ENCODE measurements at places on chromosomes 4 and X.

DNA sequence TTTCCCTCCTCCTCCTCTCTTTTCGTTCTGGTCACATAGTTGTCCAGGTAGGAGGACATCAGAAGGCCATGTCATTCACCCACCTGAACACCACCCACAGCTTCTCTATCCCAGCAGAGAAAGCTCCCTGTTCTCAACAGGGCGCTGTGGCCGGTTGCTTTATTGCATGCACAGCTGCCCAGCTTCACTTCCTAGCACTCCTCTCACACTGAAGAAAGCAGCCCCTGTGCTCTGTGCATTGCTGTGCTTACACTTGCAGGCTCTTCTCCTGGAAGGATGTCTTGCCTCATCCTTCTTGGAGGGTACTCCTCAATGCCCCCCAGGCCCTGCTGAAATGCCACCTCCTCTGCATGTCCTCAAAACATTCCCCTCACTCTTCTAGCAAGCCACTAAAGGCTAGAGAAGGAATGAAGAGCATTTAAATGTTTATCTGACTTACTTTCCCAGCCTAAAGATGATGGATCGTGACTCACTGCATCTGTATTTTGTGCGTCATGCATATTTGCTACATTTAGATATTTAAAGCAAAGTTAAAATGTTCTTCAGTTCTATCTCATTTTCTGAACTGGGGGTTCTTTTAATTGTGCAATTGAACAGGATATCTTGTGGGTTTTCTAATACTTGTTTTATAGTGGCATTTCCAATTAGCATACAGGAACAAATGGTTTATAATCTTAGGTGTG lies 186.4 kb upstream of the PUDP start:
- DNase-seq, result no peak

- DNase-seq, result no peak
Observed at GRCh38 chrX:15349046-15349445, 13.7 kb upstream of the PIGA start.

- peak; percentile 71 for DNase-seq
Observed at GRCh38 chr4:40909363-40909876, 159.7 kb downstream of the NSUN7 start.

DNA sequence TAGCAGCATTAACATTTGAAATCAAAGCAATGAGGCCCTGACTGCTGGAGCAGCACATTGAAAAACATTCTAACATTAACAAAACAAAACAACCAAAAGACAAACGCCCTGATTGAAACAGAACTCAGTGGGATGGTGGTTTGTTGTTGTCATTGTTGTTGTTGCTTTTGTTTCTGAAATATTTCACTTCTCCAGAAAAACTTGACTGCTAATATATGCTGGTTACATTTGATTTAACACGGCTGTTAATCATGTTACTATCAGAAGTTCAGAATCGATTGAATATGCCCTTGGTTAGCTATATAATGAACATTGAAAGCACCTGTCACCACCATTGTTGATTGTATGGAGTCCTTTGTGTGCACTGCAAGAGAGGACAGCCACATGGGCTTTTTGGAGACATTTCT lies 790.4 kb upstream of the GALNTL6 start:
- DNase-seq, result no peak

- no peak for DNase-seq
Observed at GRCh38 chr4:20017777-20018115, 234.0 kb upstream of the SLIT2 start.

DNA sequence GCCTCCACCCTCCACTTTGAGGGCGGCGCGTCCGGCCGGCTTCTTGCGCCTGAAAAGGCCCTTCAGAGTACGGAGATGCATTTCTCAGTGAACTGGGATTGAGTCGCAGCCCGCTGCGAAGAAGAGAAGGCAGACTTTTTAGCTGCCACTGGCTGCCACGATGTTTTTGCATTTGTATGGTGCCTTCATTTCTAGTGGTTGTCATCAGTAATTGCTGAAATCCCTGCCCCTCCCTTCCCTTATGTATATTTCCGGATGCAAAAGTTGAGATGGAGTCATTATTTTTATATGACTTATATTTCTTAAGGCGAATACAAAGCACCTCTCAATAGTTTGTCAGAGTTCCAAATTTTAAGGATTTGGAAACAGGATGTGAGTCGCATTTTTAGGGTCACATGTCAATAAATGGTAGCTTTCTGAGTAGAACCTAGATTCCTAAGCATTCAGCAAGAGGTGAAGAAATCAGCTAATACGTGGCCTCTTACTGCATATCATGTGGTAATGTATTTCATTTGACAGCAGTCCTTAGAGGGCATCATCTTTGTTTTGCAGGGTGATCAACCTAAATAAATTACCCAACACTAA lies 658 bp downstream of the ATP6AP2 start:
- no peak for DNase-seq
